ENCODE measurements at places on chromosomes 2 and 18.
A peak's percentile ranks its signal among the peaks of the same experiment; 100 is the strongest.

DNA sequence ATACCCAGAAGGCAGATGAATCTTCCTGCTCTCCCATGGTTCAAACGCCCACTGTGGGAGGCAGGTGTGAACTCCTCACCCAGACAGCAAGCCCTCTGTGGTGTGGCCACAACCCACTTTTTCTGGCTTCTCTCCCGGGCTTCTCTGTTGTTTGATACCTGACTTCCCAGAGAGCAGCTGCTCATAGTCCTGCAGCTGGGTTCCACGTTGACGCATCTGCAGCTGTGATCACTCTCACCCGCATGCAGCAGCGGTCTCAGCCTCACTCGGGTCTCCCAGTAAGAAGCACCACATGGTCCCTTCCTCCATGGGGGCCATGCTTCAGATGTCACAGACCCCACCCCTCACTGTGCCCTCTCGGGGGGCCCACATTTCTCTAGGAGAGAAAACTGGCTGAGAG, 3.5 kb downstream of the ASPRV1 start:
- DNase-seq: no peak

GRCh38 chr18:12287131-12287681, 20.8 kb upstream of the TUBB6 start:
- DNase-seq: no peak

DNA sequence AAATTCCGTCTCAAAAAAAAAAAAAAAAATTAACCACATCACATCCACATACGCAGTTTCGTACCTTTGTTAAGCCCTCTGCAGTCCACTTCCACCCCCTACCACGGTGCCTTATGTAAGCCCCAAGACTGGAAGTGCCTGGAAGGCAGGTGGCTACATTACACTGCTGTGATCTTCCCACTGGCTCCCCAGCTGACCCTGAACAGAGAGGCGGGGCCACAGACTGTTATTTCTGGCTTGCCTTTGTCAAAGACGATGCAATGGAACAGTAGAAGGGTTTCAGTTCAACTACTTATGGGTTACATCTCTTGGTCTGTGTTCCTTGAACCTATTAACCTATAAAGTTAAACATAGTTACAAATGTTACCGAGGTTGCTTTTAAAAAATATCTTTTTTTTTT, 15.7 kb upstream of the COX7A2L start:
- DNase-seq: no peak

DNA sequence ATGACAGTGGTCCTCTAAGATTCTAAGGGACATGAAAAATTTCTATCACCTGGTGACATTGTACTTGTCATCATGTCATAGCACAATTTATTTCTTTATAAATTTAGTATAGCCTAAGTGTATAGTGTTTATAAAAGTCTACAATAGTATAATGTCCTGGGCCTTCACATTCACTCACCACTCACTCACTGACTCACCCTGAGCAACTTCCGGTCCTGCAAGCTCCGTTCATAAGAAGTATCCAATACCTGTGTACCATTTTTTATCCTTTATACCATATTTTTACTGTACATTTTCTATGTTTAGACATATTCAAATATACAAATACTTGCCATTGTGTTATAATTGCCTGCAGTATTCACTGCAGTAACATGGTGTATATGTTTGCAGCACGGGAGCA, 72.8 kb upstream of the DSEL start:
- DNase-seq: no peak

- DNase-seq: peak; percentile 52
These were observed 373 bp downstream of the EIPR1 start for GRCh38 chr2:3377279-3377611.

DNA sequence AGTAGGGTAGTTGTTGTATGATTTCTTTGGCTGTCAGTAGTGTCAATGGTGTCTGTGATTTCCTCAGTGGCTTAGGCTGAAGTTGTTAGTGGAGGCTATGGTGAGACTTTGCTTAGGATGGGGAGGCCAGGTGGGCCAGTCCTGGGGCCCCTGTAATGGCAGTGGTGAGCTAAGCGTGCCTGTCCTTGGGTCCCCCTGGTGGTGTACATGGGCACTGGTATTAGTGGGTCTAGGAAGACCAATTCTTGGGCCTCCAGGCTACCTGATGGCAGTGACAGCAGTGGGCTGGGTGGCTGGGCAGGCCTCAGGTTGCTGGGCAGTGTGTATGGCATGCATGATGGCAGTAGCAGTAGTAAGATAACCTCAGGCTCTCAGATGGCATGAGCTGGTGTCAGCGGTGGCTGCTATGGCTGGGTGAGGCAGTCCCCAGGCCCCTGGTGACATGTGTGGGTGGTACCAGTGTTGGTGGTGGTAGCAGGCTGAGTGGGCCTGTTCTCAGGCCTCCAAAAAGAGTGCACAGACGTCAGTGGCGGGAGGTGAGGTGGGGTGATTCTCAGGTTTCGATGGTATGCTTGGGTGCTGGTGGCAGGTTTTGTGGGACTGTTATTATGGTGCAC, 103.2 kb downstream of the KLHL14 start:
- no peak for DNase-seq

- DNase-seq: no peak
These were observed 87.3 kb downstream of the ACAA2 start for GRCh38 chr18:49725809-49726674.

- no peak for DNase-seq
These were observed 14.1 kb downstream of the RIF1 start for GRCh38 chr2:151423760-151424159.

DNA sequence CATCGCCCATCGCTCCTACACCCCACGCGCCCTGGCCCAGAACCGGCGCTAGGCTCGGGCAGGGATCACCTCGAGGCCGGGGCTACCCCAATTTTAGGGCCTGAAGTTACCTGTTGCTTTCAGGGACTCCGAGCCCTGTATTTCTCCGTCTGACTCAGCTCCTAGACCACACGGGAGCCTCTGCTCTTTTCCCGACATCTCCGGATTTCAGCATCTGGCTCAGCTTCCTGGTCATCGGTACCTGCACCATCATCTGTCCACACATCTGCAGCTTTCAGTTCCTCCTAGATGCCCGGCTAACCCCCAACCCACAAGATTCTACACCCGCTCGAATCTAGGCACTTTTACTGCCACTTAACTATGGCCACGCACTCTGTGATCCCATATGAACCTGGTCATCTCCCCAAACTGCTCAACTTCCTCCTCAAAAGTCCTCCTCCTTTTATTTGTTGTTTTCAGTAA, 12.1 kb upstream of the HMSD start:
- no peak for DNase-seq

DNA sequence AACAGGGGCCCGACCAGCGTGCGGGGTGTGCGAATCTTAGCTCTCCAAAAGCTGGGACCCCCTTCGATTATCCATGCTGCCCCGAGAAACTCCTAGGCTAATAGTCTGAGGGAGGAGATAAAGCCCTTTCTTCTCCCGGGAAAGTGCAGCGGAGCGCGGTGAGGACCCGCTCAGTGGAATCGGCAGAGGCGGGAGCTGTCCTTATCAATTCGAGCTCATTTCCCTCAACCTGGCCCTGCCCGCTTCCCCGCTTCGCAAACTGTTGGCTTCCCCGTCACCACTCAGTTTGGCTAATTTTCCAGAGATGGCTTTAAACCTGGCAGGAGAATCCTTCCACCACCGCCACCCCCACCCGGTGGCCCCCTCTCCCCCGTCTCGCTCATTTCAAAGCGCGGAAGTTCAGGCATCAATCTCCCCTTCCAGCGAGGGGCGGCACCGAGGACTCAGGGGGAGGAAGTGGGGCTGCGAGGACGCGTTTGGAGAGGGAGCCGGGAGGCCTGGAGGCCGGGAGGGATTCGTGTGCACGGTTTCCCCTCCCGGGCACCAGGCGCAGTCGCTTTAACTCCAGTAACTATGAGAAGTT, 1.6 kb downstream of the KLHL14 start:
- DNase-seq: no peak

- DNase-seq: peak; percentile 67
These were observed 59.2 kb upstream of the KLF7 start for GRCh38 chr2:207224791-207225482.

DNA sequence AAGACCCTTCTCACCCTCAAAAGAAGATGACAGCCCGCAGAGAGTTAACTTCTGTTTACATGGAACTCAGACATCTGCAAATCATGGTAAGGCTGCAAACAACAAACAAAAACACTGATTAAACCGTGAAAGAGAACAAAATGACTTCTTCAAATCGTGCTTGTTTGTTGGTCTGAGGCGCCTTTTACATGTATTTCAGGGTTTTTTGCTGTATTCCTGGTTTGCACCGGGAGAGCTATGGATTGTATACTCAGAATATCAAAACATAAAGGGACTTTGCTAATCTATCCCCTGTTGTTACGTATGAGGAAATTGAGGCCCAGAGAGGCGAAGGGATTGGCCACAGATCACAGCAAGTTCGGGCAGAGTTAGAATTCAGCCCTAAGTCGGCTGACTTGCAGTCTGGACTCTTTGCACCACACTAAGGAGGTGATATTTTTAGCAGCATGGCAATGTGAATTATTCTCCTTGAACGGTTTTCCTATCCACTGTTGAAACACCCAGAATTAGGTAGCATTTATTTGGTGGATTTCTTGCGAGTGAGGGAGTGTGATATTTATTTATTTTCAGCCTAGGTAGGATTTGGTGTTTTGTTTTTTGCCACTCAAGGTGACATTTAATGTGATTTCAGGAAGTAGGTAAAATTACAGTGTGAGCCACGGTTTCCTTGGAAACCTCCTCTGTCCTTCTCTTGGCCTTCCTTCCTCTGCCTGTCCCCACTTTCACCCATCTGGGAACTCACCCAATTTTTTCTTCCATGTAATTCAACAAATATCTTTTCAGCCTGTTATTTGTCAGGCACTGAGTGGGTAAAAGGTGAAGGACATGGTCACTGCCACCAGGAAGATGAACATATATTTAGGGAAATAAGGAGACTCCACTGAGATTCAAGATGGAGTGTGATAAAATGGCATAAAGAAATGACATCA, 980 bp upstream of the PDE6D start:
- peak; percentile 27 for DNase-seq

GRCh38 chr2:1584691-1585485, 159.4 kb downstream of the PXDN start:
- DNase-seq: no peak

DNA sequence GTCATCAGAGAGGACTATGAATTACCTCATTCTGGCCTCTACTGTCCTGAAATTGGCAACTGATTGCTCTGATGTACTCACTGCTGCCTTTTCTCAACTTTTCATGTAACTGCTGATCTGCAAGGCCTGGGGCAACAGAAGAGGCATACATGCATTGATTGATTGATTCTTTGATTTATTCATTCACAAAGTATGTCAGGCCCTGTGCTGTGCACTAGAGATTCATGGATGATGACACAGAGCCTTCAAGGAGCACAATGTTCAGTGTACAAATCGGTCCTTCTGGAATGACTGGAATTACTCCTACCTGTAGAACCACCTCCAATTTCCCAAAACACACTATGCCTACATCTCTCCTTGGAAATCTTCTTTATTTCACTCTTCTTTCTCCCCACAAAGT, 111.3 kb downstream of the LRATD1 start:
- no peak for DNase-seq

GRCh38 chr2:172031536-172031935, 31.8 kb downstream of the METAP1D start:
- no peak for DNase-seq

DNA sequence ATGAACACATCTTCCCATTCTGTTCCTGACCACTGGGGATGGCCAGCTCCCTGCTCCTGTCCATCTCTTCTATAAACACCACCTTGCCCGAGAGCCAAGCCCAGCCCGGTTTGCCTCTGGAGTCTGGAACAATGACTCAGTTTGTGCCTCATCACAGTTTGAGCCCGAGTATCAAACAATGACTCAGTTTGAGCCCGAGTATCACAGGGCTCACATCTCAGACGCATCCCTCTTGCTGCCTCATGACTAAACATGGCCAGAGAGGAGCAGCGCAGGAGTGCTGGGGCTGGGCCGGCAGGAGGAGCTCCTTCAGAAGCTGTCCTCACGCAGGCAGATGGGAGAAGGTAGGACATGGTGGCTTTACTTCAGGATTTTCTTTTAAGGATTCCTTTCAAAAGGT, 68.7 kb downstream of the PXDN start:
- no peak for DNase-seq

GRCh38 chr2:207419331-207419730, 110.4 kb upstream of the CREB1 start:
- DNase-seq: no peak

DNA sequence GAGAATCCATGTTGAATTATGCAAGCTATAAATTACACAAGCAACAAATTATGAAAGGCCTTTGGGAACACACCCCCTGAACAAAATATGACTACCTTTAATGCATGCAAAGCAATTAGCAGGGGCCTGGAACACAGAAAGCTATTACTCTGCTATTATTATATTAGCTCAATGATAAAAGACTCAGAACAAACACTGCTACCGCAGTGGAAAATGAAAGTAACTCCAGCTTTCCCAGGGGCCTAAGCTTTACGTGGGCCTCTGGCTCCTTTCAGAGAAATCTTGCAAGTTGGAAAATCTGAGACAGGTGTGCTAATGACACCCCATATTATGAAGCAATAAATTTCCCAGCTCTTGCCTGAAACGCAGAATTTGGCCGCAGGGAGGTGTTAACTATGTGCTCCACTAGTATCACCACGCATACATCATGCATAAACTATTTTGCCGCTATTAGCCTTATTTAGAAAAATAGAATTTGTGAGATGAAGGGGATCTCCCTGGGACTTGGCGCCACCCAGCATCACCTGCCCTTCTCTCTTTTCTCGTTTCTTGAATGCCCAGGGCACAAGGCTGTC, 321.6 kb upstream of the LYPD1 start:
- no peak for DNase-seq

- no peak for DNase-seq
These were observed 46.8 kb downstream of the CDH19 start for GRCh38 chr18:66557091-66557490.

DNA sequence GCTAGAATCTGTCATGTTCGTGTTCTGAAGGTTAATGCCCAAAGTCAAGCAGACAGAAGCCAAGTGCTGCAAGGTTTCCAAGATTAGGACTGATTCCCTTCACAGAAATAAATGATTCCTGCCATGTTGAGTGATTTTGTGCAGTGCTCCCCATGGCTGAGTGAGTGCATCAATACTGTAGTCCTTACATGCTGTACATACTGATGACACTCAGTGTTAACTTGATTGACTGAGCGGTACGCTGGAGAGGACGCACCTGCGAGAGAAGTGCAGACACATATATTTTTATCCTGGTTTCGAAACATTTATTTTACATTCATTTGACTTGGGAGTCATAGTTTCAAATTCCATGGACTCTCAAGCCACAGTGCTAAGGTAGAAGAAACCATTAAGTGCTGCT, 92.0 kb downstream of the ASXL3 start:
- no peak for DNase-seq

GRCh38 chr2:224946895-224947294, 95.4 kb downstream of the DOCK10 start:
- DNase-seq: no peak

GRCh38 chr2:225415792-225416191, 16.3 kb downstream of the NYAP2 start:
- DNase-seq: no peak

DNA sequence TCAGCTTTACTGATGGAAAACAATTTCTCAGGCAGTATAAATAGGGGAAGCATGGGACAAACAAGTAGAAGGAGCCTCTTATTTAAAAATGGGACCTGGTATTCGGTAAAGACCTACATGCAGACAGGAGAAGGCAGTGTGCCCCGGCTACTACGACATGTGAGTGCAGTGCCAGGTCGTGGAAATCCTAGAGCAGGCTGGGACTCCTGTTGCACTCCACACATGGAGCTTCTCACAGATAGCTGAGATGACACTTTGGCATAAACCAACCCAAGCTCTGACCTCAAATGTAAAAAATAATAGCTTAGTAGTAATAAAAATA, 885 bp upstream of the DSEL start:
- no peak for DNase-seq
